Gastroesophageal sphincter (tissue), 4 donors: ENCODE measurements at places on chromosomes 3 and 15. TPM values are rescaled to one million over a fixed set of nuclear protein-coding genes. Genes with fewer than 3 reads are reported as not detected.
A peak's percentile ranks its signal among the peaks of the same experiment; 100 is the strongest.

- ATAC-seq = peak; percentile 74
These were observed 3.9 kb downstream of the TMIE start for GRCh38 chr3:46705022-46705530.

DNA sequence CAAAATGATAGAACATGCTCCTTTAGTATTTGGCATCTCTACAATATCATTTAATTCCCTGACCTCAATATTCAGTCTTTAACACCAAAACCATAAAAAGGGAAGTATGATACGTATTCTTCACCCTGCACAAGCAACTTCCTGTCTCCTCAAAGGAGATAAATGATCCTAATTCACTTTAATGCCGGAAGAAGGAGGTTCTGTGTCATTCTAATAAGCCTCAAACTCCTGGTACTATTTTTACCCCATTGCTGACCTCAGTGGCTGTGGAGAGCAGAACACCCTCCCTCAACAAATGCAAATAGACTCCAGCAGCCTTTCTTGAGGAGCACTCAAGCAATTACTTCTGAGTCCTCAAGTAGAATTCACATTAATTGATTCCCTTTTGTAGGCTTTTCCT, 173.3 kb downstream of the TMEM108 start:
- ATAC-seq = no peak

- ATAC-seq = no peak
These were observed 84.5 kb downstream of the COL6A6 start for GRCh38 chr3:130601442-130601971.

DNA sequence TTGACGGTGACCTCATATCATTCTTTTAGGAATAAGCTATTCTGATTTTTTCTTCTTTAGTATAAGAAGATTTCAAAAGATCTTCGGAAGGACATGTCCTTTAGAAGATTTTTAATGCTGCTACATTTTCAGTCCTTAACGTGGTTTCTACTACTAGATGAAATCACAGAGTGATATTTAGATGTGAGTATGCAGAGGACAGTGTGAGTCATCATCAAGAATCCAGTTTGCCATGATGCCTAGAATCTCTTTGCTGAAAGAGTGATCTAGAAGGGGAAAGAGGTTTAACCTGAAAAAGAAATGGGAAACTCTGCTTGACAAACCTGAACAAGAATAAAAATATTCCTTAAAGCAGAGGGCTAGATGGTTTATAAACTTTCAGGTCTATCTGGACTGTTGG, 43.2 kb downstream of the SLC7A14 start:
- no peak for ATAC-seq

- no peak for ATAC-seq
These were observed 68.6 kb downstream of the PPARG start for GRCh38 chr3:12357456-12357855.

GRCh38 chr15:58065445-58066041, at the start of gene ALDH1A2:
ALDH1A2 (minus strand) TSS chr15:58065711; CDS start chr15:58065650, 61 bp downstream.
- ATAC-seq = peak; percentile 32

The SUSD5 gene
- total RNA-seq = 2.7 TPM

- no peak for ATAC-seq
These were observed 9.3 kb downstream of the MAGI1 start for GRCh38 chr3:66029443-66029842.
